ENCODE measurements at places on chromosomes 4 and X.

- DNase-seq, result no peak
These were observed 6.6 kb downstream of the CCDC110 start for GRCh38 chr4:185464887-185465286.

- DNase-seq, result no peak
These were observed 7.9 kb downstream of the RHOH start for GRCh38 chr4:40204507-40205258.

DNA sequence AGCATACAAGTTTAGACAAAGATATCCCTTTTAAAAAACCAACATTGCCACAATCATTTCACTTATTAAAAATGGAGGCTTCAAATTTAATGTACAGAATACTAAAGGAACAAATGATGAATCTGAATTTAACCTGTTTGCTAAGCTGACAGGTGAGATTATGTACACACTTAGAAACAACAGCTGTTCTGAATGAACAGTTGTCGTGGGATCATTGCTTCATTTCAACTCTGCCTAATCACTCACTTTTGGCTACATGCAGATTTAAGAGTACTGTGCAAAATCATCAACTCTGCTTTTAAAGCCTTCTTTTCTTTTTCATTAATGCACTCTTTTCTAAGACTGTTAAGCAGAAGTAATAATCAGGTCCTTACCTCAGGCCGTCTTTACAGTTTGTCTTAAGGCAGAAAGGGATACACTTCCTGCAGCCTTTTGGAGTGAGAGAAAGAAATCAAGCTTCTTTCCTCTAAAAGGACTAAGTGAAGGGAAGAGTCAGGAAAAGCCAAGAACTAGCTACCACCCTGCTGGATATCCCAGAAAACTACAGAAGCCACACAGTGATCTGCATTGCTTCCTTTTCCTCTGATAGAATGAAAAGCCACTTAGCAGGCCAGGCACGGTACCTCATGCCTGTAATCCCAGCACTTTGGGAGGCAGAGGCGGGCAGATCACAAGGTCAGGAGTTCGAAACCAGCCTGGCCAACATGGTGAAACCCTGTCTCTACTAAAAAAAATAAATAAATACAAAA is 54.7 kb upstream of the NPNT start:
- DNase-seq, result no peak

DNA sequence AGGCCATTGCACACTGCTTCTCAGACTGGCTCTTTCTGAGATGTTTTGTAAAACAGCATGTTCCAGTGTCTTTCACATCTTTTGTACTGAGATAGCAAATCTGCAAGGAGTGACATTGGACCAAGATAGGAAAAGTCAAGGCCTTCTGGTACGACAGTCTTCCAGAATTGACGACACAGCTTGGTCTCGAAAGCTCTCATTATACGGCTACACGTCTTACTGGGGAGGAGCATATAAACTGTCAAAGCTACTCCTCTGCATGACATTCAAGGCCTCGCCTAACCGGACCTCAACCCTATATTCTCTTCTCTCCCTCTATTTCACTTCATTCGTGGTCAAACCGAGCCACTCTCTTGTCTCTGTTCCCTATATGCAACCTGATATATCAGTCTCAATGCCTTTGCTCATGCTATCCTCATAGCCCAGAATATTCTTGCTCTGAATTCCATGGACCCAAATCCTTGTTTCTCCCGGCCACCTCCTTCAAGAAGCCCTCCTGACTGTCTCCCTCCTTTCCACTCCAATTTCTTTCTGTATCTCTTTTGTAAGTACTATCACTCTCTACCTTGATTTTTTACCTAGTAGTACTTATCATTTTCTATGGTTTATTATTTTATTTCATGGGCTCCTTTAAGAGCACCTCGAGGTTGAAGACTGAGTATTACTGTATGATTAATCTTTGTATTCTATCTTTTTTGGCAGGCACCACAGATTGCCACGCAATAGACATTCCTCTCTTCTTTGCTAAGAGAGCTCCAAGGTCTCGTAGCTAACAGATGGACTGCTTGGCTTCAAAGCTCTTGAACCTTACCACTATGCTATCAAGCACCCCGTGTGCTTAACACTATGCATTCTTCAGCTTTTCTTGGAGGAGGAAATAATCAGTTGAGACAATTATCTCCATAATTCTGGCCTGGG is 35.1 kb downstream of the RBM47 start:
- no peak for DNase-seq

- DNase-seq, result no peak
These were observed 169.9 kb downstream of the AFF2 start for GRCh38 chrX:148670277-148670676.

DNA sequence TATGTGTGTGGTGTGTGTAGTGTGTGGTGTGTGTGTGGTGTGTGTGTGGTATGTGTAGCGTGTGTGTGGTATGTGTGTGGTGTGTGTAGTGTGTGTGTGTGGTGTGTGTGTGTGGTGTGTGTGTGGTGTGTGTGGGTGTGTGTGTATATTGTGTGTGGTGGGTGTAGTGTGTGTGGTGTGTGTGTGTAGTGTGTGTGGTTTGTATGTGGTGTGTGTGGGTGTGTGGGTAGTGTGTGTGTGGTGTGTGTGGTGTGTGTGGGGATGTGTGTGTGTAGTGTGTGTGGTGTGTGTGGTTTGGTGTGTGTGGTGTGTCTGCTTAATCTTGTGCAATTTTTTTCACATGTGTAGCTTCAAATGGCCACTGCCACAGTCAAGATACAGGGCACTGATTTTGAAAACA is 94.5 kb downstream of the CPZ start:
- no peak for DNase-seq

DNA sequence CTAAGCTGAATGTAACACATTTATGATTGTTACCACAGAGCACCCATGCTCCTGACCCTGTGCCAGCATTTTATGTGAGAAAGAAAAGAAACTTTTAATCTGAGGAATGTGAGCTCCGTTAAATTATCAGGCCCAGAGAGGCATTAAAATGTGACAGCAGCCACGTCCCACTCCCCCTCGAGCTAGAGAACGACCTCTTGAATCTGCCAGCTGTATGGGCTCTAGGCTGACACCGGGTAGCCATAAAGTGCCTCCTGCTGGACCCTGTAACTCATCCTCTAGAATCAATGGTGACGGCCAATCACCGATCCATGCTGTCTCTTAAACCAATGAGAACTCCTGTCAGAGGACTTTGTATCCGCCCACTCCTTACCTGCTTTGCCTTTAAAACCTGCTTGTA is 110.2 kb upstream of the ADRA2C start:
- no peak for DNase-seq

GRCh38 chr4:181775298-181775697 is 467.9 kb upstream of the TENM3 start:
- no peak for DNase-seq

- DNase-seq, result no peak
These were observed 40.9 kb downstream of the SEPTIN11 start for GRCh38 chr4:76990288-76991080.

DNA sequence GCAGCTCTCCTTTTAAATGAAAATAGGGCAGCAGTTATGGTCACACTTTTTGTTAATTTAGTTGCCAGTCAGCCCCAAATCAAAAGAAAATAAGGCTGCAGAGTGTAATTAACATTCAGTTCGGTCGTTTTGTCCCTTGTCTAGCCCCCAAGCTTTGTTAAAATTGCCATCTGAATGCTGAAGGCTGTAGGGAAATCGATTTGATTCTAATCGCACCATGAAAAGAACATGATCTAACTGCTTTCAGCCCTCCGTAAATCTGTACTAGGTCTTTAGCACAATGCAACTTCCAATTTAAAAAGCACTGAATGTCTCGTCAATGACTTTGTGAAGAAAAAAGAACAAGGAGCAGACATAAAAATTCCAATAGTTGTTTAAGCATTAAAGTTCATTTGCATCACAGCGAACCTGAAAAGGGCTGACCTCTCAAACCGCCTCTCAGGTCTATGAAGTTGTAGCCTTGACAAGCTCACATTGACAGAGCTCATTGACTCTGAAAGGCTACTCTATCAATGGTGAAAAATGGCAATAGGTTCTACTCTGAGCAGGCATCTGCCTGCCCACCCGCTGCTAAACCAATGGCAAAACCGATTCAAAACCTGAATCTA is 48.9 kb downstream of the CHIC2 start:
- DNase-seq, result no peak

- DNase-seq, result no peak
These were observed 22.2 kb downstream of the SCOC start for GRCh38 chr4:140395668-140396067.

GRCh38 chrX:153651540-153652079 is 4.6 kb downstream of the DUSP9 start:
- no peak for DNase-seq

- DNase-seq, result no peak
These were observed 1805.3 kb downstream of the PCDH7 start for GRCh38 chr4:32525420-32525819.

GRCh38 chrX:134935276-134935675 is 55.5 kb upstream of the SMIM10 start:
- DNase-seq, result no peak

- DNase-seq, result peak; percentile 7
These were observed at the start of gene PRKG2 for GRCh38 chr4:81214881-81215868. PRKG2 (minus strand) TSS chr4:81215222; CDS start chr4:81205047, 10,175 bp downstream.

GRCh38 chr4:180057891-180058671 is 2185.1 kb upstream of the TENM3 start:
- DNase-seq, result no peak

GRCh38 chr4:186726426-186727168 is 2.9 kb upstream of the FAT1 start:
- DNase-seq, result no peak

Measured in T-helper 2 cell treated with Interferon-gamma antibody and Interleukin-4, amounts not matched to agents 5 μg/mL and 100 μg/mL, for 36 hours (primary cell).